ENCODE measurements at places on chromosomes 12 and 14.

- DNase-seq, result no peak
Observed at GRCh38 chr12:89490922-89491321, 33.7 kb downstream of the GALNT4 start.

DNA sequence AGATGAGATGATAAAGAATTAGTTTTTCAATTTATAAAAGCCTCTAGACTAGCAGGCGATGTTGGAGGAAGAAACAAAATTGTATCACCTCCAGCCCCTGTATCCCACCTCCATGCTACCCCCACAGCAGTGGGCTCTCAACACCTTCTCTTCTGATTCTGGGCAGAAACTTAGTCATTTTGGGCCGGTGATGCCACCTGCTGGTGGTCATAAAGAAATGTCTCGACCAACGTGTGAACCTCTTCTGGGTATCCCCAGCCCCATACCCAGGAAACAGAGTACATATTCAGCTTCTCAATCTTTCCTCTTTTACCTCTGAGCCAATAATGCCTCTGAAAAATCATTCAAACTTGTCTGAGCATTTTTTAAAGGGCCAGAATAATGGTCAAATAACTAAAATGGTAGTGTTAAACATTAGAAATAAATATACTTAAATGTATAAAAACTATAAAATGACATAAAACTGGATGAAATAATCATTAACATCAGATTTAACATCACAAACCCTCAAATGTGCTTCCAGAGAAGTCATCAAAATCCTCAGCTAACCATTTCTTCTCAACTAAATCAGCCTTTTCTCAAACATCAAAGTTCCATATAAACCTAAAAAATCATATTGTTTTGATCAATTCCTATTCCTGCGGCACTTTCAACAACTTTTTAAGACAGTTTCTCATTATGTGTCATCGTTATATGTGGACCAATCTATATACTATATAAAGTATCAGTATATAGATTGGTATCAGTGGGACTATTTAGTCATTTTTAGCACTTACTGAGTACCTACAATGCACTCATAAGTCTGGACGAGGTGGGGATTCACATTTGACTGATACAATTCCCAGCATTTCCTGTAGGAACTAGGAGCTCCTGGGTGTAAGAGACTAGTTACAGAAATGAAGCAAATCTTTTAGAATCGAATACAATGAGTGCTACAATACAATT, 69.4 kb downstream of the ATXN2 start:
- DNase-seq, result no peak

GRCh38 chr12:43861840-43862150, 25.9 kb downstream of the TMEM117 start:
- DNase-seq, result no peak

DNA sequence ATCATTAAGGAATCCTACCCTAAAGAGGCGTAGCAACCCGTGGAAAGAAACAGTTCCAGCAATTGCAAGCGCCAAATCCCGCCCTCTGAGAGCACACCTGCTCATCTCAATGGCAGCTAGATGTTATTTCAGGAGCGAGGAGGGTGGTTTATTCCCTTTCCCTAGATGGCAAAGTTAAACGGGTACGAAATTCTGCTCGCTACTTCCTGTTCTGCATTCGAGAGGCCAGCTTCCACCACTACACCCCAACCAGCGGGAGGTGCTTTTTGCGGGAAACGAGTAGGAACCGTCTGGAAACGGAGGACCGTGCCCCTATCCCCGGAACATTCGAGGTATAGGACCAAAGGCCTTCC, 536 bp downstream of the VPS29 start:
- peak; percentile 4 for DNase-seq

DNA sequence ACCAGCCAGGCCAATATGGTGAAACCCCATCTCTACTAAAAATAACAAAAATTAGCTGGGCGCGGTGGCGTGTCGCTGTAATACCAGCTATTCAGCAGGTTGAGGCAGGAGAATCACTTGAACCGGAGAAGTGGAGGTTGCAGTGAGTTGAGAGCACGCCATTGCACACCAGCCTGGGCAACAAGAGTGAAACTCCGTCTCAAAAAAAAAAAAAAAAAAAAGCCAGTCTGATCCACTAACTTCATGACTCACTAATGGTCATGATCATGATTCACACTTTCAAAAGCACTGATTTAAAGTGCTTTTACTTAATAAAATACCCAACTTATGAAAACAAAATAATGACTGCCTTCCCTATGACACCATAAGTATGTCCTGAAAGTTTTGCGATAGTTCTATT, 38.4 kb upstream of the CPM start:
- DNase-seq, result no peak

DNA sequence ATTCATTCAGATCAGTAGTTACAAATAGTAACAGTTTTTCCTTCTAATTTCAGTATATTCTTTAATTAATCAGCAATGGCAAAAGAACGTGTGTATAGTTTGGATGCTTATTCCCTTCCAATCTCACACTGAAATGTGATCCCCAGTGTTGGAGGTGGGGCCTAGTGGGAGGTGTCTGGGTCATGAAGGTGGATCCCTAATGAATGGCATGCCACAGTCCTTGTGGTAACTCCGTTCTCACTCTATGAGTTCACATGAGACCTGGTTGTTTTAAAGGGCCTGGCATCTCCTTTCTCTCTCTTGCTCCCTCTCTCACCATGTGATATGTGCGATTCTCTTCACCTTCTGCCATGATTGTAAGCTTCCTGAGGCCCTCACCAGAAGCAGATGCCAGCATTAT, 18.9 kb upstream of the SYNDIG1L start:
- DNase-seq, result no peak

- DNase-seq, result no peak
Observed at GRCh38 chr12:43058616-43059015, 469.1 kb upstream of the PRICKLE1 start.

DNA sequence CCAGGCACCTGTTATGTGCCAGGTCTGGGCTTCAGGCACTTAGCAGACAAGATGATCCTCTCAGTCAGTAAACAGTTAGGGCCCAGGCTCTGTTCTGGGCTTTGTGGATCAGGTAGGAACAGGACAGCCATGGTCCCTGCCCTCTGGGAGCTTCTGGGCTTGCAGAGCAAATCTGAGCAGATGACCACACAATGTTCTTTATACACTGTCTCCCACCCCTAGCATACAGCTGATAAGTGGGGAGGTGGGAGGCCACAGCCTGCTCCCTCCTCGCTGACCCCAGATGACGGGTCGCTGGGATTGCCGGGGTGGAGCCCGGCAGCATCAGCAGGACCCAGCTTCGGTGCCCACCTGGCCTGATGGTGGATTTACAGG, 53.1 kb upstream of the RIN3 start:
- no peak for DNase-seq

DNA sequence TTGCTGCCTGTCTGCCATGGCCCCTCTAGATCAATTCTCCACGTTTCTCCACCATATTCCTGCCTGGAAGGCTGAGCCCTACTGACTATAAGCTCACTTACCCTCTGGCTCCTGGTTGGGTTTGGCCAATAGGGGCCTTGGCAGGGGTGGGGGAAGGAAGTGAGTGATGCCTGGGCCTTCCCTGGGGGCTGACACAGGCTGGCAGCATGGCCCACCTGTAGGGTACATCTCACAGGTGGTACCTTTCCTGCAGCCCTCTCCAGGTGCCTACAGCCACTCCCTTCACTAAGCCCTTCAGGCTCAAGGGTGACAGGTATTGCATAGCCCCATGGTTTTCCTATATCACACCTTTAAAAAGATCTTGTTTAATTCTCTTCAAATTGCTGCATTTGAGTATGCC, 3.5 kb downstream of the RFC5 start:
- DNase-seq, result no peak

DNA sequence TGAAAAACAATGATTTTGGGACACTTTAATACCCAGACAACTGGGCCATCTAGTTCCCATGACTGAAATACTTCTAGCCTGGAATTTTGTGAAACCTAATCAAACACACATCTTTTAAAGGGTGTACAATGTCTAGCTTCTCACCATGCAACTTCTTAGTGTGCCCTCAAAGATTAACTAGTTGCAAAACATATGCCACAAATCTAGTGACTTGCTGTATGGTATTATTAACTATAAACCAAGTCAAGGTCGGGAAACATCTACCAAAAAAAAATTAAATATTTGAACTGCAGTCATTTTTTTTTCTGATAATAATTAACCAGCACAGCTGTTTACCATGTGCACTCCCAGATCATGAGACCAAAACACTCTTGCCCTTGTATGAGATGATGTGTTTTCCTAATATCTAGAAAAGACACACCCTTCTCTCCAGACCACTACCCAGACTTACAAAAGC, 171.8 kb upstream of the FOXN3 start:
- no peak for DNase-seq

- DNase-seq, result no peak
Observed at GRCh38 chr12:105041186-105041585, 43.1 kb downstream of the ALDH1L2 start.

DNA sequence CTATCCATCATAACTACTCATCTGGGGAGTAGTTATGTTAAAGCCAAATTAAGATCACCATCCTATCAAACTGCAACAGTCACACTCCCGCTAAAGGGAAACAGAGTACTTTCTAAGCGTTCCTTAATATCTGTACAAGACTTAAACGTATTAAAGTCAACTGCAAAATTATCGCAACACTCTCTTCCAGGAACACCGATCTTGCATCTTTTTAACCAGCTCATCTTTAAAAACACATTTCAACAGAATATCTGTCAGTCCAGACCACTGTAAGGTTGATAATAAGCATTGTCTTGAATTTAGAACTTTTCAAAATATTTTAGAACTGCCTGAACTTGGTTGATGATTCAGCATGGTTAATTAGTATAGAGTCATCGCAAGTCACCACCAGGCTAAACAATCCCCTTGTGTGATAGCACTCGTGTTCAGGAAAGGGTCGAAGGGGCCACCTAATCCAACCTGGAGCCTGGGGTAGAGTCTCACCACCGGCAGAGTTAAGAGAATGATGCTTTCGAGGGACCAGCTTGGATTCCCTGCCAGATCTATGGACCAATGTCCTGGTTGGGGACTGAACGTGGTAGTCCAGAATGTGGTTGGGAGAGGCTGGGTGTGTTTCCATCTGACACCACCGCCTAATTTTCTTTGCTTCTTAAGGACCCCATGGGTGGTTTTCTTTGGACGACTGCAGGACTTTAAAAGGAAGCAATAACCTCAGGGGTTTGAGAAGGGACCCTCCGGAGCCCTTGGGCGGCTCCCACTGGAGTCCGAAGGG, 890 bp downstream of the SPTLC2 start:
- DNase-seq, result no peak

GRCh38 chr12:52188658-52189057, 3.2 kb downstream of the KRT80 start:
- no peak for DNase-seq

DNA sequence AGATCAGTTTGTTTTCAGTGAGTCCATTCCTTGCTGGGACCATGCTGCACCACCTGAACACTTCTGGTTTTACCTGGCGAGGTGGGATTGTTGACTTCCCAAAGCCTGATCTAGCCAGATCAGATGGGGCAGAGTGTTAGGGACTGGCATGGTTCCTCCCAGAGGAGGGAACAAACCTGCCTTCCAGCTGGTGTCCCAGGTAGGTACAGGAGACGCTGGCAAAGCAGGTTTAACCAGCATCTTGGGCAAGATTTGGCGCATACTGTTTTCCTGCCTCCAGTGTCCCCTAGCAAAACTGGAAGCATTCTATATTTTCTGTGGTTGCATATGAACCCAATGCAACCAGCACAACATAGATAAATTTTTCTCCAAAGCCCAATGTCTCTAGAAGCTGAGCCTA, 14.6 kb upstream of the FOS start:
- no peak for DNase-seq

GRCh38 chr14:56514663-56515371, 64.8 kb upstream of the TMEM260 start:
- DNase-seq, result no peak

- DNase-seq, result no peak
Observed at GRCh38 chr12:121857322-121858246, 1.1 kb downstream of the HPD start.

GRCh38 chr14:103638594-103638993, 9.6 kb downstream of the KLC1 start:
- no peak for DNase-seq

DNA sequence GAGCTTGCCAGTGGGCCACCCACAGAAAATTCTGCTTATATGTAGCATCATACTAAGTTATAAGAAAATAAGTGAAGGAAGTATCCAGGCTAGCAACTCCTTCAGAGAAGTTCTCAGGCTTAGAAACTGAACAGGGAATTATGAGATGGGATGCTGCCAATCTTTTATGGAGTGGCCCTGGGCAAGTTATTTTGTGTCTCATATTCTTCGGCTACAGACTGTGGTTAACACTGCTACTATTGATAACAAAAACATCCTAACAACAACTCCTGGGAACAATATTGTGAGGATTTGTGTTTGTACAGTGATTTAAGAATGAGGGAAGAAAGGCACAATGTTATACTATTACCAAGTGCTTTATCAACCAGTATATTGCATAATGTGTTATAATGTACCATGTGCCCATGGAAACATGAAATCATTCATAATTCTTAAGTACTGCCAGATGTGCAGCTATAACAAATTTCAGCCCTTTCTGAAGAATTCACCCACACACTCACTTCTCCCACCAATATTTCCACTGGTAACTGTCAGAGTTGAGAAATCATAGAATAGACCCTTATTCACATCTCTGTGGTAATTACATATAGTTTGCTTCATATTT, 113.3 kb upstream of the SOX5 start:
- no peak for DNase-seq

DNA sequence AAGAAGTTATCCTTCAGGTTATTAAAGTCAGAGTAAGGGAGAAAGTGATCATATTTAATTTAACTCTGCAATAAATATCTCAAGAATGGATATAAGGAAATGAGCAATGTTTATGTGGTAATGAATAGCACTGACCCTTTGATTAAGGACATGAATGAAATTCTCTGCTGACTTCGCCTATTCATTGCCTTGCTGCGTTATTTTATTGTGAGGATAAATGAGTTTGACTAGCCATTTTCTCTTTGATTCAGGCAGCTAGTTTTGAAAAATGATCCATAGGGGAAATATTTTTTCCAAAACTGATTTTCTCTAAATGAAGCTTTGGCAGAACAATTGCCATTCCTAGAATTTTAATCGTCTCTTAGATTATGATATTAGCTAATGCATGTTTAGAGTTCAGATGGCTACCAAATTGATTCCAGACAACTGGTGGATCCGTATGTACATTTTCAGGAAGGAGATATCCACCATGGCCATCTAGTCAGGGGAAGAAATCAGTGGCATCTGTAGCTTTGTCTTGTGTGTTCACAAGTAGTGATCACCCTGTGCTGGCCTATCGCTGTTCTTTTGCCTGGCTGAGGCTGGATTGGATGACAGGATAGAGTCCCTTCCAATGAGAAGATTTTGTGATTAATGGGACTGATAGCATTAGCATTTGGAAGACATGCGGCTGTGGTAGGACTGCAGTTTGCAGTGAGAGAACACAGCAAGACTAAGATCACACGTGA, 302.3 kb upstream of the RGS6 start:
- DNase-seq, result no peak

GRCh38 chr12:94027561-94027960, 120.8 kb upstream of the PLXNC1 start:
- DNase-seq, result no peak

Measured in NCI-H187 treated with DMSO at 0.1 percent for 48 hours (cell line).